ENCODE measurements at places on chromosomes 3 and 15. TPM values are rescaled to one million over a fixed set of nuclear protein-coding genes. Genes with fewer than 3 reads are reported as not detected.

GRCh38 chr15:34501131-34501530 is 63.5 kb upstream of the GOLGA8A start:
- DNase-seq, result no peak

DNA sequence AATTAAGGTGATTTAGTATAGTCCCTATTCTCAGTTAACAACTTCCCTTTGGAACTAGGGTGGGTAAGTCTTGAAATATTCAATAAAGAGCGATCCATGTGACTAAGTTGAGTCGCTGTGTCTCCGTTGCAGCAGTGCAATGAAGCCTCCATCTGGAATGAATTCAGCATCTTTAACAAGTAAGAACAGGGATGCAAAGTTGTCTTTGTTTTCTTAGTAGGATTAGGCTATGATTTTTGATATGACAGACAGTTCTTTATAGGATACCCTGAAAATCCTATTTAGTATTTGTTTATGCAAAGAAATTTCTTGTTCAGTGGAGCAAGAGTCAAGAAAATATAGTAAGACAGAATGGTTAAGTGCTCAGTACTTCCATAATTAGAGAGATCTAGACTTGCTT is 52.7 kb downstream of the RBMS3 start:
- no peak for DNase-seq

DNA sequence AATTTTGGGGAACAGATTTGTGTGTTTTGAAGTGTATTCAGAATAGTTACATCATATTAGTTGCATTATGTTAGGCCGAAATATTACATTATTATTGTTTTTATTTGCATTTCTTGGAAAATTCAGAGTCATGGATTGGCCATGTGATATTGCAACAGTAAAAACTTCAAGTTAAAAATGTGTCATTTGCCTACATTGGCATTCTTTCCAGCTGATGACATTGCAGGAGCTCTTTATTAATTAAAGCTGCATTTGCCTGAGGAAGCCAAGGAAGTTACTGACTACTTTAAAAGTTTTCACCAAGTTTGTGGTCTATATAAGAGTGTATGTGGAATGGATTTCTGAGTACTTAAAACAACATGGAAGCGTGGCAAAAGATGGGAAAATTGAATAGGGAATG is 726.4 kb upstream of the SGO1 start:
- no peak for DNase-seq

- DNase-seq, result no peak
Measured at GRCh38 chr3:156762631-156763185, 63.4 kb upstream of the LEKR1 start.

DNA sequence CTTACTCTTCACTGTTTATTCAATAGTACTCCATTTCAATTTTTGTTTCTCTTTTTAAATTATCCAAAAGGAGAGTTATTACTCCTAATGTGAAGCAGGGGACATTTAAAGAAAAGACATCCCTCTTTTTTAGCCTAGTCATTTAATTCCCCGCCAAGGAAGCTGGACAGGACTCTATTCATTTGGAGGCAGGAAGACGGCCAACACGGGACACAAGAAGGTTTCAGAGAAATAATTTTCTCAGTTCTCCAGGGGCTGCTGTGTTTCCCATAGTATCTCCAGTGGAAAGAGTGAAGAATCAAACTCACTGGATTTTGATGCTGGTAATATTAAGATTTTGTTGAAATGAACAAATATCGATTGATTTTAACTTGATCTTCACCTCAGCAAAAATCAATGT is 833.7 kb downstream of the ROBO2 start:
- no peak for DNase-seq

- DNase-seq, result no peak
Measured at GRCh38 chr3:122857019-122857418, 62.1 kb downstream of the SLC49A4 start.

DNA sequence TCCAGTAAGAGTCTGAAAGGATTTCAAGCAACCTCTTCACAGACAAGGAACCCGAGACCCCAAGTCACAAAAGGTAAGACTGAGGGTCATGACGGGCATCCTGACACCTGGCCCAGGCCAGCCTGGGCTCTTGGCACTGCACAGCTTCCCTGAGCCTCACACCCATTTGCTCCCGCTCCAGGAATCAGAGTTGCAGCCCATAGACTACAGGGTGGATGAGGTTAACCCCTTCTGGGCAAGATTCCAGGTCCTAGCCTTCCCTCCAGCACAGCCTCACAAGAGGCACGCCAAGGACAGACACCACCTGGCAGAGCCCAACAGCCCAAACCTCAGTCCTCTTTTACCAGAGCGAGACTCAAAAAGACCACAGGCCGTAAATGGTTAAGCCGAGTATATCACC is 36.2 kb downstream of the RBPMS2 start:
- DNase-seq, result no peak

- no peak for DNase-seq
Measured at GRCh38 chr15:70559265-70560239, 203.8 kb downstream of the UACA start.

GRCh38 chr15:39625451-39625850 is 44.6 kb downstream of the THBS1 start:
- no peak for DNase-seq

GRCh38 chr3:13863965-13864595 is 15.8 kb downstream of the WNT7A start:
- DNase-seq, result no peak

GRCh38 chr3:159781867-159782266 is 206.8 kb upstream of the IL12A start:
- DNase-seq, result no peak

DNA sequence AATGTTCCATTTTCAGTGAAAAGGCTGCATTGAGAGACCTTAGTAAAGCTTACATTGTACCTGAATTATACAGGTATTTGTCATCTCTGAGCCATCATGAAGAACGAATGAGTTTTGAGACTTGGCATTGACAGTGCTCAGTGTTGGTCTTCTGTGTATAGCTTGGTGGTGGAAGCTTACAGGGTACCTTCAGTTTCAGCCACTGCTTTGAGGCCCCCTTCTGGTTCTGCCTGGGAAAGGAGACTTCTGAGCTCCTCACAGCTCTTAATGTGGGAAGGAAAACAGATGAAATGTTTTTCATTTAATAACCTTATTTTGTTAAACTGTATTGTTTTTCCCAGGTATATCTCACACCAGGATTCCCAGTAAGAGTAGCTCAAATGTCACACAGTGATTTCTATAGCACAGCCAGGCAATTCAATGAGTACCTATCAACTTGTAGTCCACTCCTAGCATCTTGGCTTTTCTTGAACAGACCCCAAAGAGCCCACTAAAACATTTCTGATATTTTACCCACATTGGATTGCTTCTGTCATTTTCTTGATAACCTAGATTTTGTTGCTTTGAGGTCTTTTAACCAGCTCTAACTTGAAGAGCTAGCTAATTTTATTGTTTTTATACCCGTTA is 5.6 kb downstream of the SERPINI1 start:
- peak; percentile 54 for DNase-seq

DNA sequence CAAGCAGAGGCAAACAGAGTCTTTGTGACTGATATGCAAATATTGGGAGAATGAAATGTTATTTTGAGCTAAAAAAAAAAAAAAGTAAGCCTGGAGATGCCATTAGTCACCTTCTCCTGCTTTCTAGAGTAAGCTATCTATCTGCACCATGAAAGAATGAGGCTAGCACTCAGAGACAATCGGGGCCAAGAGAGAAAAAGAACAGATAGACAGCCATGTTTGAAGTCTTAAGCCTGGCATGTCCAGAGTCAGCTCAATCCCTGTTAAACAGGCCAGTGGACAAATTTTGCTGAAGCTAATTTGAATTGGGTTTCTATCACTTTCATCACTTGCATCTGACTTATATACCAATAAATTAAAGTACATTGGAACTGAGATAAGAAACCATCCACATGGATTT is 204.4 kb downstream of the SLC9A9 start:
- no peak for DNase-seq

GRCh38 chr3:23217872-23218554 is 14.9 kb downstream of the UBE2E2 start:
- no peak for DNase-seq

GRCh38 chr3:195582947-195583346 is 793 bp downstream of the APOD start:
- DNase-seq, result no peak

DNA sequence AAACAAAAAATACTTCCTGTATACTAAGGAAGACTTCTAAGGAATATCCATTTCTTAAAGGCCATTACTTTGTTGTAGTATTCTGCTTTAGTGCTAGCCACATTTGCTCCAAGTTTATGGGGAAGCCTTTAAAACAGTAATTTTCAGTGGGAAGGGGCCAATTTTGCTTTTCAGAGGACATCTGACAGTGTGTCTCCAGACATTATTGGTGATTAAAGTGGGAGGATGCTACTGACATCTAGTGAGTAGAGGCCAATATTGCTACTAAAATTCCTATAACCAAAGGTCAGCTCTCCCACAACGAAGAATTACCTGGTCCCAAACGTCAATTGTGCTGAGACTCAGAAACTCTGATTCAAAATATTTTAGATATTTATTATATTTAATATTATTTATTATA is 24.8 kb downstream of the SLC28A2 start:
- DNase-seq, result peak; percentile 84

- no peak for DNase-seq
Measured at GRCh38 chr3:177420651-177421480, 223.6 kb upstream of the TBL1XR1 start.

DNA sequence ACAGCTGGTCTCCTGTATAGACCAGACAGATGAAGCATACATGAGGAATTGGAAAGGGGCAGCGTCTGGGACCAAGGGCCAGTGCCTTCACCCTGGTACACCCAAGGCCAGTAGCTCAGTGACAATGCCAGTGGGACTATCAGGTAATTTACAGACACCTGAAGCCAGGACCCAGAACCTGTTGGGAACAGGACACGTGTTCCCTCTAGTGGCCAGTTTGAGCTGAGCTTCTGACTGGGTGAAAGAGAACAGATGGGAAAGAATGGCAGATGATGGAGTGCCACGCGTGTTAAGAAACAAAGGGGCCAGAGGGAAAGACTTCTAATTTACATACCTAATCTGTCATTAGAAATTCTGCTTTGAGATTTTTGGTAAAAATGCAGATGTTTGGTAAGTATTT is 5.1 kb upstream of the SLC25A38 start:
- DNase-seq, result peak; percentile 38

- DNase-seq, result no peak
Measured at GRCh38 chr3:64651303-64651702, 36.5 kb downstream of the ADAMTS9 start.

DNA sequence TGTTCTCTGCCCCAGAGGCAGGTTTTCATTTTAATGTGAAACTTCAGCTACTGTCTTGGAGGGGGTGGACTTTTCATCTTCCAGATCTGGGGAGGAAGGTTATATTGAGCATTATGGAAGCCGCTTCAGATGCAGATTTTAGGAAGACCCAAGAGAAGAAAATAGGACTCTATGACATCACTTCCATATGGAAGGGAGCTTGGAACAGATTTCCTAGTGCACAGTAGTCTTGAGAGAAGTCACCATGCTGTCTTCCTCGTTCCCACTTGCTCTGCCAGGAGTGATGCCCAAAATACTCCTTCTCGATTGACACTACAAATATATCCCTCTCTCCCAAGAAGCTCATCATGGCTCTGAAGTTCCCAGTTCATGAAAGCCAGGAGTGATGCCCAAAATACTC is 197.2 kb downstream of the ATP10A start:
- no peak for DNase-seq

DNA sequence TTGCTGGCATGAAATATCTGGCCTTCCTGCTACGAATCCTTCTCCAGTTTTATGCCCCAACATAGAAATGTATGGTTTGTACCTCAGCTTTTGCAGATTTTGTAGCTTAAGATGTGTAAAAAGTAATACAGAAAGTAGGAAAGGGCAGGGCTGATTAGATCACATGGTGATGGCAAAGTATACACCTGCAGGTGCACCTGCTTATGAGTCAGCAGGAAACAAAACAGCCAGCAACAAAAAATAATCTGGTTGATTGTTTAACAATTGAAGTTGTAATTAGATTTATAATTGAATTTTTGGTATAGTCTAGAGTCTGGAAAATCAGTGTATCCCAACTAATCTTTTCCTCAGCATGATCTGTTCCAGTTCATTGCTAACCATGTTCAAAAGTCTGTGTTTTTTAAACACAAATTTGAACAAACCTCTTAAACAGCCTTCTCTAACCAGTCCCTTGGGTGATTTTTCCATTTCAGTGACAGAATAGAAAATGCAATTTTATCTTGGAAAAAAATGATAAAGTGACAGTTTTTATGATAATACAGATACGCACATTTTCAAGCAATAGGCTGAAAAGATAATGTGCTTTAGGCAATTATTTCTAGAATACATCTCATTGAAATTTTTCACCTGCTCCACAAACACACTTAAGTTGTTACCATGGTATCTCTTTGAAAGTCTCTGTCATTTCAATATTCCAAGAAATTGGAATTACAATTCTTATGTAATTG is 477.4 kb downstream of the NAALADL2 start:
- no peak for DNase-seq

DNA sequence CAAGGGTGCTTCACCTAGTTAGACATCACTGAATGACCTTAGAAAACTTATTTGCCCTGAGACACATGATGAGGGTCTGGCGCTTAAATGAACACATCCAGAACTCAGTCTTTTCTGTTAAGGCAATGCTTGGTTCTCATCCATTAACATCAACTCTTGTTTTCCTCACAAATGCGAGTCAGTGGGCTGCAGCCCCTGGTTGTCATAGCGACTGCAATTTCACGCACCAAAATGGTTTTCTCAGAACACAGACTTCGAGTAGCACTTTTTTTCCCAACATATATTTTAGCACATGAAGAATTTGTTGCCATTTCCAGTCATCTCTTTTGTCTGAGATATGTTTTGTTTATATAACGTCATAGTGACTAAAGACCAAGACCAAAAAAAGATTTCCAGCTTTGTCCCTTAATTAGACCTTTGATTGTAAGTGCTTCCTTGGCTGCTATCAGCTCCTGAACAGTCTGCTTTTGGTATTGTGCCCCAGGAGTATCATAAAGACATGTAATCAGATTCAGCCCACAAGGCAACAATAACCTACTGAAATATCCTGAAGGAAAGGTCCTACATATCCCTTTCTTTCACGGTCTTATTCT is 68.5 kb downstream of the GPR176 start:
- DNase-seq, result peak; percentile 88

GRCh38 chr3:125229707-125230106 is 17.2 kb upstream of the SLC12A8 start:
- no peak for DNase-seq

- no peak for DNase-seq
Measured at GRCh38 chr15:100934726-100935125, 15.6 kb downstream of the LRRK1 start.

GRCh38 chr3:185029086-185029485 is 123.8 kb downstream of the C3orf70 start:
- no peak for DNase-seq

Gene MRPS25
- 21.1 TPM for total RNA-seq

Gene PDE8A
- total RNA-seq, result 42.2 TPM

Gene CLDN18
- total RNA-seq, result not detected

Gene RCCD1
- 16.9 TPM for total RNA-seq

Gene TMEM212
- total RNA-seq, result 0.40 TPM

Gene PTPRG
- total RNA-seq, result 65.5 TPM

Gene NAA50
- total RNA-seq, result 74.9 TPM

Gene DGKG
- 5.6 TPM for total RNA-seq

Gene C3orf49
- not detected for total RNA-seq

Gene CADM2
- total RNA-seq, result 42.2 TPM

Gene IP6K2
- total RNA-seq, result 67.0 TPM

Gene KLHL25
- total RNA-seq, result 16.6 TPM

Gene CYP1A1
- 0.33 TPM for total RNA-seq

Gene ZBTB38
- total RNA-seq, result 76.8 TPM
